ENCODE measurements at places on chromosomes 1 and 21.

- no peak for DNase-seq
These were observed 1128.7 kb downstream of the AMY1C start for GRCh38 chr1:104878203-104878909.

GRCh38 chr1:175481126-175482070 is 262.0 kb downstream of the TNR start:
- DNase-seq: no peak

DNA sequence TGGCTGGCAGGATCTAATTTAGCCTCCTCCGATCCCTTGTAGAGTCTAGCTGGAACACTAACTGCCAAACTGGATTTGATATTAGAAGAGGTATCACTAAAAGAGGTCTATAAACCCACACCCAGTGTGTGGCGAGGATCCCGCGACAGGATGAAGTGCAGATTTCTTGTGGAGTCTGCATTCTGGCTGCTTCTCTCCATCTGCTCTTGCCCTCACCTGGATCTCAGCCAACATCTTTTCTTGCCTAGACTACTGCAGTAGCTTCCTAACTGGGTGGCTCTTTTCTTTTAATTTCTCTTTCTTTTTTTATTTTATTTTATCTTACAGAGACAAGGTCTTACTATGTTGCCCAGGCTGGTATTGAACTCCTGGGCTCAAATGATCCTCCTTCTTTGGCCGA is 48.9 kb upstream of the CAPZB start:
- no peak for DNase-seq

DNA sequence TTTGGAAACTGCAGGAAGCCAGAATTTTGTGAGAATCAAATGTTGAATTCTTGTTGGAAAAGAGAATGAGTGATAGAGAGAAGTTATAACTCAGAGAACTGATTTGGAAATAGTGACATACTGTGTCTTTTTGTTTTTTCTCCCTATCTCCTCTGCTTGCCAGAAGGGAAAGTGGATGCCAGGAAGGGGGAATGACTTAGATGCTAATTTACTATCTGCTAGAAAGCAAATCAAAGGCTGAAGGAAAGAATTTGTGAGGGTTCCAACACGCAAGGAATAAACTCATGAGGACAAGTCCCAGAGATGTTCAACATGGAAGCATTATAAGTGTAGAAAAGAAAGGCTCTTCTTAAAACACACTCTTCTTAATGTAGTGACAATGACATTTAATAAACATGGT is 20.5 kb upstream of the LRRC39 start:
- no peak for DNase-seq

DNA sequence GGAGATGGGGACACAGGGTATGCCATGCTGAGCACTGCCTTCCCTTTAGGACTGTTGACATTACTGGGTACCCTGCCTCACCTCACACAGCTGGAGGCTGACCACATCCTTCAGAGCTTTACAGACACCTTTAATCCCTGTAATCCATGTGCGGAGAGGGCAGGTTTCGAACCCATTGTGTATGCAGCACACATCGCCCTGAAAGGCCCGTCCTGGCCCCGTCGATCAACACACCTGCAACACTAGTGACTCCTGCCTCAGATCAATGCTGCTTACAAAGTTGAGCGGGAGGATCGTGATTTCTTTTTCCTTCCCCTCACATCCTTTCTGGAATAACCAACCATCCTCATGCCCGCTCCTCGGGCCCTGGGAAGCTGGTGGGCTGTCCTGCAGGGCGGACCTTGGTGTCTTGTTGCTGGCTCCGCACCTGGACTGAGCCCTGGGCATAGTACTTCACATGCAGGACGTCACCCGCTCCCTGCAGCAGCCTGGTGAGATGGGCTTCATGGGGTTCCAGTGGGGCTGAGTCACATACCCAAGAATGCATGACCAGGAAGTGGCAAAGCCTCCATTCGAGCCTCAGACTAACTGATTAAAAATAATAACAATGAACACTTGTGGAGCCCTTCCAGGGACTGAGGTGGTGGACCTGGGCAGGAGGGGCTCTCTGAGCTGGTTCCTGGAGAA is 403.6 kb downstream of the PTPRU start:
- no peak for DNase-seq

- no peak for DNase-seq
These were observed 247.6 kb downstream of the KCNJ6 start for GRCh38 chr21:37668462-37669239.

GRCh38 chr1:208923456-208923855 is 660.1 kb upstream of the CAMK1G start:
- DNase-seq: no peak

DNA sequence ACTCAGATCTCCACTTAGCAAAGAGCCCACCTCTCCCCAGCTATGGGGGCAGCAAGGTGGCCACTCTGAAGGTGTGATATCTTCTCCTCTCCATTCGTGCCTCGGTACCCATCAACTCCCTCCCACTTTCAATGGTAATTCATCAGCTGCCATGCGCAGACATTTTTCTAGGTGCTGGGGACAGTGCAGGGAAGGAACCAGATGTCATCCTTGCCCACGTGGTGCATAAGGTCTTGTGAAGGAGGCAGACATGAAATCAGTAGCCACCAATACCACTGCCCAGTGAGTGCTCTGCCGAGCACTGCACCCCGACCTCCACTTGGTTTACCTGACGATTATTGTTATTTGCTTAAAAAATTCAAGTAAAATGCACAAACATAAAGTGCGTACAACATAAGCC is 76.3 kb upstream of the CSF3R start:
- DNase-seq: no peak

DNA sequence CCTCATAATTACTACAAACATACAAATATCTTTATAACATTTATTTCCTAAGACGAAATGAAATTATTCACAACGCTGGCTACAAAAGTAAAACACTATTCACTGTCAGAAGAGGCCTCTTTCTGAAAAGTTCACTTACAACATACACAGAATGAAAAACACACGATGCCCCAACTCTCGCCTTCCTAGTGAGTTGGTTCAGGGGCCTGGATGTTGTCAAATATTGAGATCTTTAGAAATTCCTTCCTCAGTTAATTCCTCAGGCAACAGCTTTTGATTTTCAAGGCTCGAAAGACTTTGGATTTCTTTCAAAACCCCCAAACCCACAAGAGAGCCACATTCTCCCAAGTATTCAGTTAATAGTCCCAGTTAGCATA is 14.2 kb upstream of the KCNE1 start:
- DNase-seq: no peak

DNA sequence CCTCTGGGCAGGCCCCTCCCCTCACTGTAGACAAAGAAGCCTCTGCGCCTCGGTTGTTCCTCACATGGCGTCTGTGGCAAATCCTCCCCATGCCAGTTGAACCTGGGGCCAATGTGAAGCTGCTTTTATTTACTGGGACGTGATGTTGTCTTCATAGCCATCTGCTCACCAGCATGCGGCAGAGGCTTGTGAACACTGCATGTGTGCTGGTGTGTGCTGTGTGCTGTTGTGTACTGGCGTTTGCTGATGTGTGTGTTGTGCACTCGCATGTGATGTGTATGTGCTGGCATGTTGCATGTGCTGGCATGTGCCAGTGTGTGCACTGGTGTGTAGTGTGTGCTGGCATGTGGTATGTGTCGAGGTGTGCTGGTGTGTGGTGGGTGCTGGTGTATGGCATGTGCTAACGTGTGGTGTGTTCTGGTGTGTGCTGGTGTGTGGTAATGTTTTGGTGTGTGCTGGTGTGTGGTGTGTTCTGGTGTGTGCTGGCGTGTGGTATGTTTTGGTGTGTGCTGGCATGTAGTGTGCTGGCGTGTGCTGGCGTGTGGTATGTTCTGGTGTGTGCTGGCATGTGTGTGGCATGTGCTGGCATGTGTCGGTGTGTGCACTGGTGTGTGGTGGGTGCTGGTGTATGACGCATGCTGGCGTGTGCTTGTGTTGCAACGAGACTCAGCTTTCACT is 37.2 kb upstream of the TRAPPC10 start:
- no peak for DNase-seq

GRCh38 chr1:246544001-246544400 is 22.1 kb downstream of the TFB2M start:
- DNase-seq: no peak

GRCh38 chr21:40425981-40426380 is 421.0 kb downstream of the DSCAM start:
- DNase-seq: no peak

- DNase-seq: no peak
These were observed 18.7 kb downstream of the UQCRHL start for GRCh38 chr1:15788624-15789301.

DNA sequence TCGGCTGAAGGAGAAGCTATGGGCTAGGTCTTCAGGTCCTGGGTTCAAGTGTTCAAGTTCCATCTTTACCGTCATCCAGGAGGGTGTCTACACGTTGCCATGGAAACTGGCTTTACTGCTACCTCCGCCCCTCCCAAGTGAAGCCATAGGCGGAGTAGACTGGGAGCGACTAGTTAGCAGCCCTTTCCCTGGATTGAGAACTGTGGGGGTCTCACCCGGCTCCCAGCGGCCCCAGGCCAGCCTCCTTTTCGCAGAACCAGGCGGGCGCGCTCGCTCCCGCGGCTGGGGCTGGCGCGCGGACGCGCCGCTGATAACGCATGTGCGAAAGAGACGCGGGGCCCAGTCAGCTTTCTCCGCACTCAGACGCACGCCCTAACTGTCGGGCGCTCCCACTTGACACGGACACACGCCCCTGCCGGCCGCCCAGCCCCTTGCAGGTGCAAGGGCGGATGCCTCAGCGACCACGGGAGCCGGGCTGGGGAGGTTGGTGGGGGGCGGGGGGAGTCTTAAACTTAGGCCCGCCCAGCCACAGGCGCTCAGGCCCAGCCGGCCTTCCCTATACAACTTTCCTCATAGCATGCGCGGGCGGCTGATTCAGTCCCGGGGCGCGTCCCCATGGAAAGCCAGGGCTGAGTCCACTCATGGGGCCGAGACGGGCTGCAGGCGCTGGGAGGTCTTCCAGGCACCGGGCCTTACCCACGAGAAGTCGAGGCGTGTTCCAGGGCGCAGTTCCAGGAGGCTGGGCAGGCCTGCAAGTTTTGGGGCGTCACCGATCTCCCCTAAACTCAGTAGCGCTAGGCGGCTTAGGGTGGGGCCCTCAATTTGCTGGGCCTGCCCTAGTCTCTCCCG is 7.4 kb downstream of the EFNA4 start:
- DNase-seq: peak; percentile 82

GRCh38 chr1:236495467-236496112 is 28.2 kb upstream of the LGALS8 start:
- no peak for DNase-seq

GRCh38 chr1:178091986-178092745 is 1.7 kb upstream of the RASAL2 start:
- no peak for DNase-seq

DNA sequence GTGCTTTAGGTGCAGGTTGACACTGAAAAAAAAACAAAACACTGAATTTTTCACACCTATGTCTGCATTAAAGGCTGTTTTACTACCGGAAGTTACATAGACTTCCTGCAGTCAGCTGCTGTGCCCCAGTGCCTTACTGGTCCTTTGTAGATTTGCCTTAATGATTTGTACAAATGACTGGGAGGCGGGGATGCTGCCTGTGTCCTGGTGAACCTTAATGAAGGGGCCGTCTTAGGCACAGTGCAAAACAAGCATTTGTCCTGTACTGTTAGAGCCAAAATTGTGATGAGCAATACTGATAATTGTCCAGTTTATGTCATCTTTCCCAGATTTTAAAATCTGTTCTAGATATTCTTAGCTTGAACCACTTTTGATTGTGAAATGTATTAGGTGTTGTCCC is 90.9 kb upstream of the PGD start:
- no peak for DNase-seq

- no peak for DNase-seq
These were observed 76.0 kb downstream of the NRIP1 start for GRCh38 chr21:14988760-14989159.

DNA sequence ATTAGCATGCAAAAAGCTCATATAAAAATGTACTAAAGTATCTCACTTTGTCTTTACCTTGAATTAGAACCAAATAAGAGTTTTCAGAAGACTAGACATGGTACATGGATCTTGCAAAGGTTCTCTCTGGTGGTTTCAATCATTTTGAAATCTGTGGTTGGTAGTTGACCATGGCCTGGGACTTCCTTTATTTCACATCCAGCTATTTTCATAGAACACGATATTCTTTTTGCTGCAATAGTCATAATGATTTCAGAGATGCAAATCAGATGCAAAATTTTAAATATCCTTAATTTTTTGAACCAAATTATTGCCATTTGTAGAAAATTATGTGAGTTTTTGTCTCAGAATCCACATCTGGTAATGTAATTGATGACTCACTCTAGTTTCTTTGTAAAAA is 375.1 kb upstream of the ZP4 start:
- no peak for DNase-seq

DNA sequence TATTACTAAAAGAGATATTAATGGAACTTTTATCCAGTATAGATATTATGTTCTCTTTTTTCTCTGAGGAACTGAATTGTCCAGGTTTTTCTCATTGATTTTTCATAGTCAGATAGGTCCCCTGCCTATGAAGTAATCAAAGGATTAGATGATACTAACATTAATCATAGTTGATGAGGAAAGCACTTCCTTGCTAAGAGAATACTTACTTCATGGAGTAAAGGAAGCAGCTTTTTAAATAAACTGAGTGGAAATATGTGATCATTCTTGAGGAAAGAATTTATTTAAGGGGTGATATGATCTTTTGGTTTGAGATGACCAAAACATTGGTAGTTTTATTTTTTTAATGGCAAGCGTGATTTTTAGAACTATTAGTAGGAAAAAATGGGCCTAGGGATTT is 58.9 kb downstream of the SWT1 start:
- DNase-seq: no peak

DNA sequence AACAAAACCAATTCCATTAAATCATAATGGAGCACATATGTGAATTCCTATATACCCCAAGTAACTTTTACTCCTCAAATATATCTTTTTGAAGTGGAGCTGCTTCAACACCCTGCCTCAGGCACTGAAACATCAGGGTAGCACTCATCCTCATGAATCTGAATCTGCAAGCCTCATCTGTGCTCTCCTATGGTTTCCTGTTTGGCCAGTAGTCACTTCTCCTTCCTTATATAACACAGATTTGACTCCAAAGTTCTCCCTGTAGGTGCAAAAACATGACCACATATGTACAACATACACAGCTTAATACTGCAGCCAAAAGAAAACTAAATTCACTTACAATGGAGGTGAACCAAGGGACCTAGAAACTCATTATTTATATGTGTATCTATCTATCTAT is 7.2 kb downstream of the TRIT1 start:
- no peak for DNase-seq

DNA sequence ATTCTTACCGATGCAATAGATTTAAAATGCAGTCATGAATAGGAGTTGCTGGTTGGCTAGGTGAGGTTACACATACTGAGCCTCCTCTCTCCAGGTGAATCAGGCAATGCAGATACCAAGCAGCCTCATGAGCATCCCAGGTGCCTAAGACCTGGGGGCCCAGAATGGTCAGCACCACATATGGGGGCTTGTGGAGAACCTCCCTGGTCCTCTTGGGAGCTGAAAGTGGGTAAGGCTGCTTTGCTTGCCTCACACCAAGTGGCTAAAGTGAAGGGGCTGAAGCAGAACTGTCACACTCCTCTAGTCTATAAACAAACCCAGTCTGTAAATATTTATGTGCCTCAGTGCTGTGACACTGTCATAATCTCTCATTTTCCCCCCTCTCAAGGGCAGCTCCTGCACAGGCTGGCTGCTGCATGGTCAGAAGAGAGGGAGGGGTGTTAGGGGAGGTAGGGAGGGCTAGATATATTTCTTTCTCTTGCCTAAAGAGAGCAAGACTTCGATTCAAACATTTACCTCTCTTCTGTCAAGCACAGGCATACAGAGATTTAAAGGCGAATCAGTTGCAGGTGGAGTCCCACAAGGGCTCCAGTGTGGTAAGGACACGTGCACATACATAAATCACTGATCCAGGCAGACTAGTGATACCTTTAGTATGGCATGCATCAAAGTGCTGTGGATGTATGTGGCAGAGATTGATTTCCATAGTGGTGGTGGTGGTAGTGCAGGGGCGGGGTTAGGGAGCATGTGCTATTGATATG is 157.9 kb upstream of the TNR start:
- DNase-seq: no peak

All from ovary (tissue), 10 donors.